Right lung (tissue), 10 donors: ENCODE measurements at places on chromosomes 11 and 22.
A peak's percentile ranks its signal among the peaks of the same experiment; 100 is the strongest.

DNA sequence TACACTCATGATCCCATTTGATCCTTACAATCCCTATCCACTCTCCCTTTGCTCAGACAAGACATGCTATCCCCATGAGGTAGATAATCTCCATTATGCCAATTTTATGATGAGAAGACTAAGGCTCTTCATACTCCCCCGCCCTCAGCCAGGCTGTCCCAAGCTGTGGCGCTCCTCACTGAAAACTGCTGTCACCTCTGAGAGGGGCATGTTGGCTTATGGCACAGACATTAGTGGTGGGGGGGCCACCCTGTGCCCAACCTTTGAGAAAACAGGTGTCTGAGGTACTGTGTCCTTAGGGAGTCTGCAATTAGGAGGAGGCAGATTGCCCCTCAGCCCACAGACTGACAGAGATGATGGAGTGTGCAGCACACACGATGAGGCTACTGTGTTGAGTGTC lies 2.4 kb downstream of the DDTL start:
- no peak for DNase-seq

GRCh38 chr11:92692826-92693546 lies 276.5 kb upstream of the MTNR1B start:
- peak; percentile 45 for DNase-seq

GRCh38 chr11:123313262-123313661 lies 116.8 kb upstream of the GRAMD1B start:
- no peak for DNase-seq

DNA sequence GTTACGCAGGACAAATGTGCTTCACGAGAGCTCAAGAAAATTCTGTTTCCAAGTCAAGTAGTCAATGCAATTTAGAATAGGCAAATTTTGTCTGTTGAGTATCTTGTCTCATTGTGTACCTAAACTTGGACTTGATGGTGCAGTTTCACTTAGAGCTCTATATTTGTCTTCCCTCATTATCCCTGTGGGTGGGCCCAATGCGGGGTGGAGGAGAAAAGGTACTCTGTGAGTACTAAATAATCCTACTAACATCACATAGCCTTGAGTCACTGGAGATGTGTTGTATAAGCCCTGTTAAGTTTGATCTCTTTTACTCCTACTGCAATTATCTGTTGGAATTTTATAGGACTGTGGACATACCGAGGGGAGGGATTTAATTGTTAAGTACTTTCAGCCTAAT lies 331.2 kb downstream of the METTL15 start:
- no peak for DNase-seq

GRCh38 chr11:72575533-72576242 lies 98.5 kb downstream of the PDE2A start:
- DNase-seq: no peak

DNA sequence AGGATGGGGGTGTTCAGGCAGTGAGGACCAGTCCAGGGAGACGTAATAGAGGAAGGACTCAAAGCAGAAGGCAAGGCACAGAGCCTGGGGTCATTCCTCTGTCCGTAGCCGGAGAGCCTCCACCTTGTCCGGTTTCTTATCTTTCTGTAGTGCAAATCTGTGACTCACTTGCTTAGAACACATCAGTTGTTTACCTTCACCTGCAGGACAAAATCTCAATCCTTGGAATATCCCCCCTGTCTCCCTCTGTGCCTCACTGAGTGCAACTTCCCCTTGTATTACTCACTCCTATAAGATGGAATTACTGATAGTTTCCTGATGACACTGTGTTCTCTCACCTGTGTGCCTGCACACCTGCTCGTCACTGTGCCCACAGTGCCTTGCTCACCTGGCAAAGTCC lies 20.4 kb upstream of the TTC12 start:
- DNase-seq: no peak

DNA sequence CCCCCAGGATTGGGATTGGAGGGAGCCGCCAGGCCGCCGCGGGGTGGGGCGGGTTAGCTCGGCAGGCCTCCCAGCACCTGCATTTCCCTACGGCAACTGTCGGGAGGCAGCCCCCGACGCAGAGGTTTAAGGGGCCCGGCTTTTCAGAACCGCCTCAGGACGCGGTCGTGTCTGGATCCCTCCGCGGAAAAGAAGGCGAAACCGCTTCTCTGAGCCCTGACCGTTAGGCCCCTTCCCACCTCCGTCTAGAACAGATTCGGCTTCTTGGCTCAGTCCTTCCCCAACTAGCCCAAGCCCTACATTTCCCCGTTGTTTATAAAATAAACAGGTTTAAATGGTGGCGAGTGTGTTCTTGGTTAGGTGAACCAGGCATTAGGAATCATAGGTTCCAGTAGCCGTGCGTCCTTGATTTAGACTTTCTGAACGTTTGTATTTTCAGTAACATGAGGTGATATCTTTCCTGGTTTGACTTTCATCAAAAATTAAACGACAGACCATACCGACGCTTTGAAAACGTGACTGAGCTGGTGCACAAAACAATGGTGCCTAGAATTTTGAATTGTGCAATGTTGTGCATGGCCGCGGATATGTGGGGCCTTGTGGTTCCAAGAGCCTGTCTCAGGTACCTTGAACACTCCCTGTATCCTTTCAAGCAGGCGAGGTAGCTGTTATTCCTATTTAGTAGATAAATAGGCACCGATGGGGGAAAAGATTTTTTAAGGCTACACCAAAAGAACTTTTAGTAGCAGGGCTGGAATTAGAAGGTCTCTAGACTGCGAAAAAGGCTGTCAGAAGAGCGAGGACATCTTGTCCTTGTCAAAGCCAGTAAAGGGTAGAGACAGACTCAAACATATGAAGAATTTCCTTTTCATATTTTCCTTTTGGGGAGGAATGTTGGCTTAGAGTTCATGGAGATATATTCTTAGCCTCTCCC lies 1.2 kb upstream of the HSPA8 start:
- DNase-seq: peak; percentile 77

GRCh38 chr11:65416841-65417701 lies 5.5 kb upstream of the NEAT1 start:
- no peak for DNase-seq

GRCh38 chr11:122765487-122766131 lies 72.7 kb upstream of the CRTAM start:
- no peak for DNase-seq

GRCh38 chr22:45995405-45996101 lies 18.6 kb upstream of the WNT7B start:
- DNase-seq: no peak

GRCh38 chr11:13606701-13607100 lies 61.8 kb upstream of the FAR1 start:
- DNase-seq: no peak

DNA sequence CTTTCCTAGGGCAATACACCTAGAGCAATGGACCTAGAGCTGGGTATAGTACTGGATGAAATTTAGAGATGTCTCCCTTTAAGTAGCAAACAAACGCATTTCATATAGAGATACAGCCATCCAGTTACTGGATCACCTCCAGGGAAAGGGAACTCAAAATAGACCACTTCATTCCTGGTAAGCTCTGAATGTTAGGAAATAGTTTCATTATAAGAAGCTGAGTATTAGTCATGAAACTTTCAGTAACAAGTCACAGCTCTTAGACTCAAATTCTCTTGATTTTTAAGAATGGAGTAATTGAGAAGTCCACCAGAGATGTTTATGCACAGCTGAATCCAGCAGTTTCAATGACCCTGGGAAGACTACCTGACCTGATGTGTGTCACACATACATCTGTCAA lies 221.9 kb downstream of the FAM76B start:
- DNase-seq: no peak

DNA sequence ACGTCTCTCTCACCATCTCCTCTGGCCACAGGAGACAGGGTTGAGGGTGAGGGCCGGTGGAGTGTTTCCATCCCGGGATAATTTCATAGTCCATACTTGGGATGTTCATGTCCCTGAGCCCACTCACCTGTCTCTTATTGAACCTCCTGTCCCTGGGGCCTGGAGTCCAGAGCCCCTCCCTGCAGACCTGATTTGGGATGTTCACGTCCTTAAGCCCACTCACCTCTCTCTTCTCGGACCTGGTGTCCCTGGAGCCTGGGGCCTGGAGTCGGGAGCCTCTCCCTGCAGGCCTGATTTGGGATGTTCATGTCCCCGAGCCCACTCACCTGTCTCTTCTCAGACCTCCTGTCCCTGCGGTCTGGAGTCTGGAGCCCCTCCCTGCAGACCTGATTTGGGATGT lies 868.2 kb downstream of the BRD1 start:
- no peak for DNase-seq

GRCh38 chr11:13287681-13288080 lies 10.1 kb downstream of the BMAL1 start:
- DNase-seq: no peak

GRCh38 chr11:113256431-113257202 lies 57.8 kb upstream of the TTC12 start:
- no peak for DNase-seq

DNA sequence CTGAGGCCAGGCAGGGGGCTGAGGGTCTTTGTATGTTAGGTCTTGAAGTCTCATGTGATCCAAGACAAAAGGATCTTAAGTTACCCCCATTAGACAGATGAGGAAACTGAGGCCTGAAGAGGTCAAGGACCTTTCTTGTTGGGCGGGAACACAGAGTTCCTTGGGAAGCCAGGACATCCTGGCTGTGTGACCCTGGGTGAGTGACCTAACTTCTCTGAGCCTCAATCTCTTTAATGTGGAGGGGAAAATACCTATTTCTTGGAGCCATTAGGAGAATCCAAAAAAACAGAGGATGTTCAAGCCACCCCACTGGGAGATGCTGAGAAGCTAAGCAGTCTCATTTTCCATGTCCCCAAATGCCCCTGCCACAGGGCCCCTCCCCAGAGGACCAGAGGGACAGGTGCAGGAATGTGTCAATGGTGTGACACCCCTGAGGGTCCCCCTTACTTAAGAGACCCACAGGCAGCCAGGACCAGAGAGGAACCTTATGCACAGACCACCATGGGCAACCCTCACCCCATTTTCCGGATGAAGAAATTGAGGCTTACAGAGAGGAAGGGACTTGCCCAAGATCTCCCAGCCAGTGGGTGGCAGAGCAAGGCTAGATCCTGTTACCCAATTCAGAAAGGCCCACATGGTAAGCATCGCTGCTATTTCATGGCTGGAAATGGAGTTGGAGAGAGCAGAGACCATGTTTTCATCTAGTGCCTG lies 8.0 kb downstream of the RAC2 start:
- no peak for DNase-seq

GRCh38 chr11:71951741-71952310 lies 23.0 kb downstream of the RNF121 start:
- DNase-seq: no peak

DNA sequence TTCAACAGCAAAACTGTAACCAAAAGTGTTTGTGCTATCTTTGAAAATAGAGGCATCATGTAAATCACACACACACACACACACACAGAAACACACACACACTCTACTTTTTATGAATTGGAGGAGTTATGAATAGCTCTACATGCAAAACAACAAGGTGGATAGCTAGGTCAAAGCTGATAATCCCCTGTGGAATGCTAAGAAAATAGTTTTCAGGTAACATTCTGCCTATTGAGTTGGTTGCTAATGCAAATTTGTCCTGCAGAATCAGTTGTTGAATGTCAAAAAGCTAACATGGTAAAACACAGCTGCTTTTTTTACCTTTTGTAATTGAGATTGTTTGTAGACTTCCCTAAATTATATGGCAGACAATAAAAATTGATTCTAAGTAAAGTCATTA lies 1658.4 kb upstream of the RAG2 start:
- no peak for DNase-seq

DNA sequence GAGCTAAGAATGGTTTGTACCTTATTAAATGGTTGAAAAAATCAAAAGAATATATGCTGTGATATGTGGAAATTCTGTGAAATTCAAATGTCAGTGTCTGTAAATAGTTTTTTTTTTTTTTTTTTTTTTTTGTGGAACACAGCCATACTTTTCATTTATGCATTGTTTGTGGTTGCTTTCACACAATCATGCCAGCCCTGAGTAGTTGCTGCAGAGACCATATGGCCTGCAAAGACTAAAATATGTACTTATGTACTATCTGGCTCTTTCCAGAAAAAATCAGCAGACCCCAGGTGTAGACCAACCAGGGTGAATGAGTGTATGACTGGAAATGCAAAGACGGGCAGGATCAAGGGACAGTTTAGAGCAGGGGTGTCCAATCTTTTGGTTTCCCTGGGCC lies 98.3 kb downstream of the PTPRJ start:
- no peak for DNase-seq

DNA sequence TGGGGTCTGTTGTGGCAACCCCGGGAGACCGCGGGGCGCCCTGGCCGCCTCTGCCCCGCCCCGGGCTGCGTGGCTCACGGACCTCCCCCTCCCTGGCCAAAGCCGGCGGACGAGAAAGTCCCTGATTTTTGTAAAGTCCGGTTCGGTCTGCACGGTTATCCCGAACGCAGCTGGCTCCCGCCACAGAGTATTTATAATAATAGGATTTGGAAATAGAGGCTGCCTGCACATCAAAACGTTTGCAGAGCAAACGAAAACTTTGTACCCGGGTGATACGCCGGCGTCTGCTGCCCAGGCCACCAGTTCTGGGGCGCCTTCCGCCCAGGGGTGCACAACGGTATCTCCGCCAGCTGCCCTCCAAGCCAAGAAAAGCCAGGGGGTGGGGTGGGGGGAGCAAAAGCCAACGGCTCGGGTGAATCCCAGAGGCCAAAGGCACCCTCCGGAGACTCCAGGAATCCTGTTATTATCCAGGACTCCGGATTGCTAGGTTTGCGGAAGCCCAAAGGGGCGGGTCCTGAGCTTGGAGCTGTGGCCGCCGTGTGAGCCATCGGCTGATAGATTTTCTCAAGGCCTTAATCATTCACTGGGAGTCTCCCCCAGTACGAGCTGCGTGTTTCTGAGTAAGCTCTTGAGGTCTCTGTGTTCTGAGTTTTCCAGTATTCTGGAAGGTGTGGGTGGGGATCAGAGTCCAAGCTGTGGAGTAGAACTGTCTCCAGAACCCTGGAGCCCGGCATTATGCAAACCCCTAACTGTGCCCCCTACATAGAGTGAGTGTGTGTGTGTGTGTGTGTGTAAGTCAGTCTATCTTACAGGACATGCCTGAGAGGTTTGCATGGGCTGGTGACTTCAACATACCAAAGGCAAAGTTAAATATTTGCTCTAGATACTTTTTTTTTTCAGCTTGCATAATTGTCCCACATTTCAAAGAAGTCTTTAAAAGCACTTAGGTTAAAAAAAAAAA lies 673 bp upstream of the SHANK2 start:
- DNase-seq: peak; percentile 53

DNA sequence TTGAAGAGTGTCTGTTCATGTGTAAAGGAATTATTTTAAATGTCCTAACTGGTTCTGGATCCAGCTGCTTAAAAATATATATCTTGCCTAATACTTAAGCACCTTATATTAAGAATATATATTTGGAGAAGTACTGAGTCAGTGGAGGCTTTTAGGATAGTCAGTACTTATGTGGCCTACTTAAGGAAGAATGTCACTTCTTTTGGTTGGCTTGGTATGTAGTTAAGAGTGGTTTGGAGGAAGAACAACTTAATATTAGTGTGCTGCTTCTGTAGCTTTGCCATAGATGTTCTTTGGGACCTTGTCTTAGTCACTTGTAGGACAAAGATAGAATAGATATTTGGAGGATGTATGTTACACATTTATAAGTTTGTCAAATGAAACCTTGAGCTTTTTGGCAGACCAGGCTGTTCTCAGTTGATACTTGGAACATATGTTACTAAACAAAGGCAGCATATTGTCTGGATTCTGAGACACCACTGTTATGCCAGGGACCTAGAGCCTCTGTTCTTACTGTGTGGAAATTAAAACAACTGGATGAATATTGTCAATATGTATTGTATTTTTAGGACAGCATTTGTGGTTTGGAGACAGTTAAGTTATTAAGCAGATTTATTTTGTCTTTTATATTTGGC lies 4.9 kb downstream of the HIPK3 start:
- DNase-seq: peak; percentile 31
